ENCODE measurements at places on chromosomes 13 and 19.

- no peak for DNase-seq
These were observed 95.5 kb downstream of the OXGR1 start for GRCh38 chr13:96898646-96899254.

DNA sequence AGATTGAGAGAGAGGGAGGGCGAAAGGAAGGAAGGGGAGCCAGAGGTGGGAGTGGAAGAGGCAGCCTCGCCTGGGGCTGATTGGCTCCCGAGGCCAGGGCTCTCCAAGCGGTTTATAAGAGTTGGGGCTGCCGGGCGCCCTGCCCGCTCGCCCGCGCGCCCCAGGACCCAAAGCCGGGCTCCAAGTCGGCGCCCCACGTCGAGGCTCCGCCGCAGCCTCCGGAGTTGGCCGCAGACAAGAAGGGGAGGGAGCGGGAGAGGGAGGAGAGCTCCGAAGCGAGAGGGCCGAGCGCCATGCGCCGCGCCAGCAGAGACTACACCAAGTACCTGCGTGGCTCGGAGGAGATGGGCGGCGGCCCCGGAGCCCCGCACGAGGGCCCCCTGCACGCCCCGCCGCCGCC, at the start of gene TNFSF11:
Gene TNFSF11, plus strand, starts transcription at position 142 of the 400 bp plus-strand sequence. Its CDS starts 152 bp downstream, at position 294.
- DNase-seq: peak; percentile 28

DNA sequence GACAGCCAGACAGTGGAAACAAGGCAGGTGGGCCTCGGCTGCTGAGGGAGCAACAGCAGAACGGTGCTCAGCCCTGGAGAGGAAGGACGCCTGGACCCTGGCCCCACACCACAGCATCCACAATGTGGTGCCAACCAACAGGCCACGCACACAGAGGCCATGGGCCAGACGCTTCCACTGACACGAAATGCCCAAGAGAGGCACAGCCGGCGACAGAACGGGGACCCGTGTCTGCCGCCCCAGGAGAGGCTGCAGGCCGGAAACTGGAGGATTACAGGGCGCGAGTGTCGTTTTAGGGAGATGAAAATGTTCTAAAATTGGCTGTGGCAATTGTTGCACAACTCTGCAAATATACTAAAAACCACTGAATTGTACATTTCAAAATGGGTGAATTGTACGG, 69.7 kb downstream of the RASA3 start:
- DNase-seq: no peak

DNA sequence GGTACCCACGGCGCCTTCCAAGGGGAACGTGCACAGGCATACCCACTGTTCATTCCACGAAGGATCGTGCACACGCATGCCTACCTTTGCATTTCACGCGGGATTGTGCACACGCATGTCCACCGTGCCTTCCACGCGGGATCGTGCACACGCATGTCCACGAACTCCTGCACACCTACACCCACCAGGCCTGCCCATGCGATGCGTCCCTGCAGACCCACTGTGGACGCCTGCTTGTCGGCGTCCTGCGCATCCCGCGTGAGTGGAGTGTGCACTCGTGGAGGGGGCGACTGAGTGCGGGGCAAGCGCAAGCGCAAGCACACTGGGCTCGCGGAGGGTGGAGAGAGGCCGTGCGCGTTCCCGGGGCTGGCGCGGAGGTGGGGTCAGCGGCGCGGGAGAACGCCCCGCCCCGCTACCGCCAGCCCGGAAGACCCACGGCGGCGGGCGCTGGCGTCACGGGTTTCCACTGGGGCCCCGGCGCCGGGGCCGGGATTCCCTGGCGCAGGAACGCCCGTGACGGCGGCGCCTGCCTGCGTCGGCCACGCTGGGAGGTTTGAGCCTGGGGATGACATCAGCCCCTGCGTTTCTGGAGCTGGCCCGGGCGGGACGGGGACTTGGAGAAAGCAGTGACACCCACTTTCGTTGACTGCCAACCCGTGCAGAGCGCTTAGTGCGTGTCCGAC, 18.7 kb downstream of the GADD45B start:
- DNase-seq: peak; percentile 36

- no peak for DNase-seq
These were observed 45.3 kb upstream of the PCDH9 start for GRCh38 chr13:67275351-67275960.

DNA sequence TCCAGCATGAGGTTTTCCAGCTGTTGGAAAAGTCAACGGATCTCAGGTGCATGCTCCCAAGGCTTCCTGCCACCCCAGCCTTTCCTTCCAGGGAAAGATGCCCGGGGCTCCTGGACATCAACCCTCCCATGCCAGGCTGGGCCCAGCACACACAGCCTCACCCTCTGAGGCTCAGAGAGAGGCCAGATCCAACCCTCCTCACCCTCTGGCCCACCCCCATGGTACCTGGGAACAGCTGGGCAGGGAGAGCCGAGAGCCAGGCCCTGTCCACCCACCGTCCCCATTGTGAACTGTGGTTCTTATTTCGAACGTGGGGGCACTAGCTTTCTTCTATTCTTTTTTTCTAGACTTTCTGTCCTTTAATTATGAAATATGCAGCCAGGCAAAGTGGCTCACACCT, 9.9 kb upstream of the CCNP start:
- DNase-seq: no peak

GRCh38 chr13:112617754-112618375, 29.9 kb upstream of the TUBGCP3 start:
- no peak for DNase-seq

GRCh38 chr19:5957170-5957569, 20.8 kb downstream of the RANBP3 start:
- DNase-seq: no peak

DNA sequence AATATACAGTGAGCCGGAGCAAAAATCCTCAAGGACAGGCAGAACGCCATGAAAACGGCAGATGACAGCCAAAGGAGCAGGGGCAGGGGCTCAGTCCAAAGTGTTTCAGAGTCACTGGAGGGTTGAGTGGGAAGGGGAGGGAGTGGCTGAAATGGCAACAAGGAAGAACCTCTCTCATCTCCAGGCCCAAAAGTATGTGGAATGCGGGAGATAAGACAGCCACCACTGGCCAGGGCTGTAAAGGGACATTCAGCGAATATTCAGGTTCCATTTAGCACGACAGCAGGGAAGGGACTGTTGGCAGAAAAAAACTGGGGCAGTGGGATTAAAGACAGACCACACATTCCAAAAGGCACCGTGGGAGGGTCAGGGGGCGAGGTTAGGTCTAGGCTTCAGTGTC, 48.4 kb downstream of the USPL1 start:
- no peak for DNase-seq

- DNase-seq: peak; percentile 77
These were observed 24.0 kb downstream of the SLC8A2 start for GRCh38 chr19:47447470-47448359.

DNA sequence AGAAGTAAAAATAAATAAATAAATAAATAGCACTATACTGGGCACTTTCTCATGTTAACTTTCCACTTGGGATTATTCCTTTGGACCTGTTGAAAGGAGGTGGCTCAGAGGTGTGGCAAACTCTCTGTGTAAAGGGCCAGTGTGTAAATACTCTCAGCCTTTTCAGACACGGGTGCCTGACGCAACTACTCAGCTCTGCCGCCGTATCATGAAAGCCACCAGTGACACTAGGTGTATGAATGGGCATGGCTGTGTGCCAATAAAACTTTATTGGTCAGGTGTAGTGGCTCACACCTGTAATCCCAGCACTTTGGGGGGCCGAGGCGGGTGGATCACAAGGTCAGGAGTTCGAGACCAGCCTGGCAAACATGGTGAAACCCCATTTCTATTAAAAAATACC, 20.1 kb upstream of the SLC39A3 start:
- no peak for DNase-seq

GRCh38 chr19:8811315-8812172, 20.6 kb downstream of the ZNF558 start:
- no peak for DNase-seq

All from activated T-cell treated with anti-CD3 and anti-CD28 coated beads for 48 hours (primary cell).